ENCODE measurements at places on chromosomes 5 and 9. TPM values are rescaled to one million over a fixed set of nuclear protein-coding genes. Genes with fewer than 3 reads are reported as not detected.

DNA sequence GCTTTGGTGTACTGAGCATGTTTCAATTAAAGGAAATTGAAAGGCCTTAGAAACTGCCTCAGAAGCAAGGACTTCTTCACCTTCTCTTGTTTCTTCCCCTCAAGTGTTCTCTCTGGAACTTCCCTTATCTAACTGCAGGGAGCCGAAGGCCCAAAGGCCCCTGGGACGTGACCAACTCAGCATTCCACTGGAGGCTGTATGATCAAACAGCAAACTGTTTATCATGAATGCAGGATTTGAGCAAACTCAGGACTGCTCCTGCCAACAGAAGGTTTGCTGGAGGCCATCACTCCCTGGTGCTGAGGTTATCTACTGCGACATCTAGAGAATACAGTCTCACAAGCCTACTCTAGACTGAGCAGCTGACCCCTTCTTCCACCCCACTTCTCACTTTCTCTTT lies 4.8 kb upstream of the CDH10 start:
- H3K4me3 ChIP-seq, result no peak overlapping the region
- no peak overlapping the region for H3K27ac ChIP-seq
- H3K27me3 ChIP-seq, result no peaks in the 10 kb centered on the region
- H3K4me1 ChIP-seq, result no peaks in the 10 kb centered on the region
- no peak for DNase-seq
- no peaks in the 10 kb centered on the region for H3K36me3 ChIP-seq

Gene SLC27A6
- not detected for total RNA-seq

DNA sequence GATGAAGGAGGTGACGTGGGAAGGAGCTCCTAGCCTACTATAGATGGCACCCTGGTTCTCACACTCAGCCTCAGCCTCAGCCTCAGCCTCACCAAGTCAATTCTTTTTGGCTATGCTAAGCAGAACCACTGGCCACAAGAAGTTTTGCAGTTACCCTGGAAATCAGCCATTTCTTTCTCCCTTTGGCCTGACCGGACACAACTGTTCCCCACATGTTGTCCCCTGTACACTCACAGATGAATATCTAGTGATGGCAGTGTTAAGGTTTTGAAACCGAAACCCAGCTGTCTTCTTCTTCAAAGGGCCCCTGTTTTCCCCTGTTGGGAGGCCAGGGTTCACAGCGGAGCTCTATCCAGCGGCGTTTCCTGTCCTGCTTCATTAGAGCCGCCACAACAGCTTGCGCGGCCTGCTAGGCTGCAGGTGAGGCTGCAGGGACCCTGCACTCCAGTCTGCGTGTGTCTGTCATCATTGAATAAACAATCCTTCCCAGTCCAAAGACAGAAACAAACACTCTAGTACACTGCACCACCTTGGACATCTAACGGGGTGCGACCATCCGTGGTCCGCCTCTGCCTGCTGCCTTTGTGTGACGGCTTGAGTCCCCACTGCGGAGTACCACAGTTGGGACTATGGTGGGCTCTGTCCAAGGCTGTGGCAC lies 250.5 kb downstream of the DENND1A start:
- DNase-seq, result peak; percentile 37
- H3K36me3 ChIP-seq, result peaks cover 24% of the 10 kb centered on the region
- H3K4me3 ChIP-seq, result no peak overlapping the region
- H3K27me3 ChIP-seq, result no peaks in the 10 kb centered on the region
- peaks cover 36% of the 10 kb centered on the region for H3K4me1 ChIP-seq
- H3K27ac ChIP-seq, result no peak overlapping the region

DNA sequence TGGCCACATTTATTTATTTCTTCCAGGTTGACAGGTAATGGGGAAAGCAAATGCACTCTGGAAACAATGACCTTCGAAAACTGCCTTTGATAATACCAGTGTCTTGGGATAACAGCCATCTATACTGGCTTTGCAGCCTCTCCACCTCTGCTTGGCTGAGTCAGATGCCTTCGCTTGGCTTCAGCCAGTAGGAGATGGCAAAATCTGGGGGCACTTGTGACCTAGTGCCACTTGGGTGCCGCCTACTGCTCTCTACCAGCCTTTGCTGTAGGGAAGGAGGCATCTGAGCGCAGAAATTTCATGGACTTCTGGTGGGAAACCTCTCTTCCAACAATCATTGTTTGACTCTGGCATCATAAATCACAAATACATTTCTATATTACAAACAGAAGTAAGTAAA lies 21.8 kb downstream of the FYB1 start:
- peak; percentile 83 for DNase-seq
- H3K4me3 ChIP-seq, result peak overlapping the region; percentile 67
- H3K27ac ChIP-seq, result peak overlapping the region; percentile 93
- peaks cover 40% of the 10 kb centered on the region for H3K36me3 ChIP-seq
- H3K4me1 ChIP-seq, result peaks cover 36% of the 10 kb centered on the region
- H3K27me3 ChIP-seq, result no peaks in the 10 kb centered on the region

GRCh38 chr5:7866196-7866595 lies 2.6 kb downstream of the FASTKD3 start:
- peaks cover 33% of the 10 kb centered on the region for H3K36me3 ChIP-seq
- H3K4me3 ChIP-seq, result no peak overlapping the region
- H3K27ac ChIP-seq, result no peak overlapping the region
- H3K4me1 ChIP-seq, result peaks cover 38% of the 10 kb centered on the region

GRCh38 chr5:32612134-32612888 lies 27.0 kb downstream of the SUB1 start:
- H3K4me3 ChIP-seq, result no peak overlapping the region
- peaks cover 6% of the 10 kb centered on the region for H3K36me3 ChIP-seq
- H3K27ac ChIP-seq, result no peak overlapping the region
- H3K4me1 ChIP-seq, result peaks cover 3% of the 10 kb centered on the region
- DNase-seq, result no peak
- H3K27me3 ChIP-seq, result no peaks in the 10 kb centered on the region

Gene ANKRD31
- total RNA-seq, result 0.36 TPM

Gene CCL21
- total RNA-seq, result not detected

DNA sequence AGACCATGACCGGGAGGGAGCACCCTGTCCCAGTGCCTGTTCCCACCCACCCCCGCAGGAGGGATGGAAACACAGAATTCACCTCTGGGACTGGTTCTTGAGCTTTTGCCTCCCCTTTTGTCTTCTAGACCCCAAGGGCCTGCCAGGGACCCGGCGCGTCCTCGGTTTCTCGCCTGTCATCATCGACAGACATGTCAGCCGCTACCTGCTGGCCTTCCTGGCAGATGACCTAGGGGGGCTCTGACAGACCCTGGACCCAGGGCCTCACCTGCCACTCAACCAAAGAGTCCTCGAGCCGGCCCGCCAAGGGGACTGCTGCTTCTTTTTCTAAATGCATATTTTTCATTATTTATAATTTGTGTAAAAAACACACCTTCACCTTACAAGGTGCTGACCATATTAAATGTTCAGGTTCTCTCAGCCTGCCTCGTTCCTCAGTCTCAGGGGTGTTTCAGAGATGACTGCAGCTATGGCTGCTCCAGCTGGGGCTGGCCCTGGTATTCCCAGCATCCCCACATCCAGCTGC lies 16.9 kb downstream of the CARD19 start:
- peaks cover 31% of the 10 kb centered on the region for H3K4me1 ChIP-seq
- no peak overlapping the region for H3K27ac ChIP-seq
- no peak overlapping the region for H3K4me3 ChIP-seq

GRCh38 chr9:110514897-110515296 lies 64.6 kb downstream of the SVEP1 start:
- no peak for DNase-seq
- no peaks in the 10 kb centered on the region for H3K36me3 ChIP-seq
- H3K4me3 ChIP-seq, result no peak overlapping the region
- peaks cover 4% of the 10 kb centered on the region for H3K27me3 ChIP-seq
- no peak overlapping the region for H3K27ac ChIP-seq

- H3K4me1 ChIP-seq, result no peaks in the 10 kb centered on the region
- no peaks in the 10 kb centered on the region for H3K36me3 ChIP-seq
- H3K4me3 ChIP-seq, result no peak overlapping the region
- no peaks in the 10 kb centered on the region for H3K27me3 ChIP-seq
These were observed 43.6 kb upstream of the PCSK1 start for GRCh38 chr5:96476654-96477053.

Gene NMUR2
- not detected for total RNA-seq

GRCh38 chr5:91419571-91420537 lies 36.7 kb upstream of the ARRDC3 start:
- H3K36me3 ChIP-seq, result no peaks in the 10 kb centered on the region
- peaks cover 8% of the 10 kb centered on the region for H3K4me1 ChIP-seq
- peak; percentile 83 for DNase-seq
- no peak overlapping the region for H3K27ac ChIP-seq
- H3K27me3 ChIP-seq, result no peaks in the 10 kb centered on the region
- no peak overlapping the region for H3K4me3 ChIP-seq

DNA sequence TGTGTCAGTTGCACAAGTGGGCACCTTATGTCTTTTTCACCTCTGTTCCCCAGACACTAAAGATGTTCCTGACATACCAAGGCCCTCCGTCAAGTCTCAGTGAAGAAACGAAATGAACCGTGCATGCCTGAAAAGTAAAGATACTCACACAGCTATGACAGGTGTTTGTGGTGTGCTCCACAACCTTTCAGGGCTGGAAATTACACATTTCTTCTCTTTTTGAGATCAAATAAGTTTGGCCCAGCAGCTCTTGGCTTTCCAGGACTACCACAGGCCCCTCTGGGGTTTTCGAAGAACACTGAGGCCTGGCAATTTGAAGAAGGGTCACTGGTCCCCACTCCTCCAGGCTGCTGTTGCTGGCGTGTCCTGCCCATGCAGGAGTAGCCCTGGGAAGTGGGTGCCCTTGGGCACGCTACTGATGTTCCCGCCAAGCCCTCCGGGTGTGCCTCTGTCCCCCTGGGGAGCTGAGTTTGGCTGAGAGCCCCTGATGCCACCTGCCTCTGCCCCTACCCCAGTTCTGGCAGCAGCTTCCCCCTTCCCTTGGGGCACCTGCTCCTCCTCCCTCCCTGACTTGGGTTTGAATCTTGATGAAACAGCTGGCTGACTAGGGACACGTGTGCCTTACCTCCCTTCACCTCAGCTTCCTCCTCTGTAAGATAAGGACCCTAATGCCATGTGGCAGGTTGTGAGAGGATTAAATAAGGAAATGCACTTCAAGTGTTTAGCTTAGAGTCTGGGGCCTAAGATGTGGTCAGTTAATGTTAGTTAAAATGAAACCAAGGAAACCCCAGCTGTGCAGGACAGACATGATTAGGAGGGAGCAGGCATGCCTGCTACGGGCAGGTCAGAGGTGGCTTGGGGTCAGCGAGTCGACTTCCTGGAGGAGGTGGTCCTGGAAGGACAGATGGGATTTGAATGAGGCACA lies 49.1 kb upstream of the GADD45G start:
- H3K36me3 ChIP-seq, result no peaks in the 10 kb centered on the region
- H3K27me3 ChIP-seq, result no peaks in the 10 kb centered on the region
- H3K27ac ChIP-seq, result no peak overlapping the region
- H3K4me3 ChIP-seq, result no peak overlapping the region
- H3K4me1 ChIP-seq, result peaks cover 19% of the 10 kb centered on the region
